GM06990 (cell line): ENCODE measurements at places on chromosomes 2 and 18.

DNA sequence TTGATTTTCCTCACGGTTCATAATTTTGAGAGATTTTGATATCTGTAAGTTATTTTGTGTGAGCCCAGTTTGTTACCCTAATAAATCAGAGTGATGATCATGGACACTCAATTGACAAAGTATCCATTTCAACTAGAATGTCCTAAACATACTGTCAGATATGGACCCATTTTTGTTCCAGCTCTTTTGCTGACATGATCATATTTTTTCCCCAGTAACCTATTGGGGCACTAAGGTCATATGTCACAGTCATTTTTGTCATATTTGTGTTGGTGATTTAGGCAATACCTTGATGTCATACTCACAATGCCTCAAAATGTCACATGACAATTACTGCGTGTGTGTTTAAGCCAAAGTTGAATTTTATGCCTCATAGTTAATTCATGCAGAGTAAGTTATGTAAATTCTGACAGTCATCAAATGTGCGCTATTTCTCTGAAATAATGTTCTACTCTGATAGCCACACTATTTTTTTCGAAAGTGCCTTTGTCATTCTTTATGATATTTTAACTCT, 218.7 kb downstream of the ARHGAP15 start:
- no peak for DNase-seq

DNA sequence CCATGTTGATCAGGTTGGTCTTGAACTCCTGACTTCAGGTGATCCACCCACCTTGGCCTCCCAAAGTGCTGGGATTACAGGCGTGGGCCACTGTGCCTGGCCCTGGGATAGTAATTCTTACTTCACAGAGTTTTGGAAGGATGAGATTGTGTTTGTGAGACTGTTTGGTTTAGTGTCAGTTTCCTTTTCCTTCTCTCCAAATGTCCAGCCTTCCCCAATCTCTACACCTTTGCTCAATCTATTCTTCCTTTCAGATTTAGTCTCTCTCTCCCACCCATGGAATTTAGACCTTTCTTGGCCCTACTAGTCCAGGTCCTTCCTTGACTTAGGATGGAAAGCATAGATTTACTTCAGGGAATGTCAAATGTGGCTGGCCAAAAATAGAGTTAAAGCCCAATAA, 12.2 kb upstream of the IL1A start:
- no peak for DNase-seq

DNA sequence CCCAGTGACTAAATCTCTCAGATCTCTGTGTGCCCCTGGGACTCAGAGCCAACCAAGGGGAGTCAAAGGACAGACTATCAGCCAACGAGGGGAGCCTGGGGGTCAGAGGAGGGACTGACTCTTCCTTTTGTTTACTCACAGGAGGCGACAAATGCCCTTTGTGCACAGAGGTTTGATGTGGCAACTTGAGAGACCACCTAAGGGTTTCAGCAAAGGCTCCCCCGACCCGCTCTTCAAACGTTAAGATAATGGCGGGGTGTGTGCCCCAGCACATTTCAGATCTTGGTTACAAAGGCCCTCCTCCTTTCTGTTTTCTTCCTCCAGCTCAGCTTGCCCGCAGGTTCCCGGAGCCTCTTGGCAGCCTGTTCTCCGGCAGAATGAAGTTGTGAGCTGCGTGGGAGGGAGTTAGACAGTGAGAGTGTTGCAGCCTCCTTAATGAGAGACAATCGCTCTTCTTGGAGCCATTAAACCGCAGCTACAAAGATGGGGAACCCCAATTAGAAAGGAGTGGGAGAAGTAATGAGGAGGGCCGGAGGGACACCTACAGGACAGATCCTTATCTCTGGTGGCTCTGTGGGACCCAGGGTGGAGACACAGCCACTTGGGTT, 76.2 kb downstream of the KIAA2012 start:
- no peak for DNase-seq

DNA sequence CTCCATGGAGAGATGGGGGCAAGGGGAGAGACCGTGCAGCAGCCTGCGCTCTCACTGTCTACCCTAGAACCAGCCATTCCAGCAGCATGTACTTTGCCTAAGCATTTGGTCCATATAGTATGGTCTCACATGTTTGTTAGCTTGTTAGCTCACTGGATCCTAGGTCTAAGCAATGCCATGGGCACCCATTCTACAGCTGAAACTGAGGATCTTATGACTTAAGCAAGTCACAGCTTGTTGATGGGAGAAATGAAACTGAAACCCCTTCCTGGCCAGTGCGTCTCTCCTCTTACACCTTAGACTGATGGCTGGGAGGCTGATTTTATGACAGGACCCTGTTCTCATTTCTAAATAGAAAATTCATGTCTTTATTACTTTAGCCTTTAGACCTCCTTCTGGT, 90.1 kb downstream of the EPAS1 start:
- DNase-seq: no peak

- no peak for DNase-seq
Observed at GRCh38 chr2:3604207-3604877, 9.4 kb downstream of the COLEC11 start.

GRCh38 chr2:219484343-219485200, 14.1 kb upstream of the GMPPA start:
- DNase-seq: no peak

GRCh38 chr2:36889795-36890194, 76.5 kb downstream of the STRN start:
- DNase-seq: no peak

DNA sequence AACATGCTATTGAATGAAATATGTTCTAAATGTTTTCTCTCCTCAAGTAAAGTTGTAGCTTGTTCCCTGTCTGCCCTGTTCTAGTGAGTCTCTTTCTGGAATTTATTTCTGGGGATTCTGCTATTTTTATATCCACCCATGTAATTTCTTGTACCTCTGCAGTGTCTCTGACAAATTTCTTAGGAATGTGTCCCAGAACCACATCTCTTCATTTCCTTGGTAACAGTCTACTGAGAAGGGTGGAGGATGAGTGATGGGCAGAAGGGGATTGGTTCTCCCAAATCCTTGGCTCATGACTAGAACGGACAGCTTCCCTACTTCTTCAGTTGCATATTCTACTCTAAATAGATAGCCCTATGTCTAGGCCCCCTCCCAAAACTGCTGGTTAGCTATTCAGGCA, 490.6 kb upstream of the LINC00305 start:
- DNase-seq: no peak

DNA sequence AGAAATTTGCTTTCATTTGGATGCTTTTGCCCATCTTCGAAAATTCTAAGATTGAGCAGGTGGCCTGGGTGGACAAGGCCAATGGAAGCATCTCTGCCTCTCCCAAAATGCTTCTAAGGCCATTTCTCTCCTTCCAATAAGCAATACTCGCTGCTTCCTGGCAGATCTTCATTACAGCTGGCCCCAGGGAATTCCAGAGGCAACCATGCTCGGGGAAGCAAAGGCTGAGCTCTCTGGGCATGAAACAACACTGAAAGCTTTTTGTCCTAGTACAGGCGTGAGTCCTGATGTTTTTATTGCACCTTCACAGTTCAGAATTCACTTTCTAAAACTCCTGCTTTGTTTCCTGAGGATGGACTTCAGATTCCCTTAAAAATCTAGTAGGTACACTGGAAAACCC, 11.8 kb upstream of the NEDD4L start:
- DNase-seq: no peak

- DNase-seq: no peak
Observed at GRCh38 chr18:57137847-57138246, 9.0 kb upstream of the BOD1L2 start.

- DNase-seq: peak; percentile 53
Observed at GRCh38 chr2:191635333-191636234, 42.4 kb upstream of the NABP1 start.
